ENCODE measurements at places on chromosomes 6 and 20.

GRCh38 chr20:59253325-59253724 lies 47.1 kb upstream of the EDN3 start:
- no peak for DNase-seq

DNA sequence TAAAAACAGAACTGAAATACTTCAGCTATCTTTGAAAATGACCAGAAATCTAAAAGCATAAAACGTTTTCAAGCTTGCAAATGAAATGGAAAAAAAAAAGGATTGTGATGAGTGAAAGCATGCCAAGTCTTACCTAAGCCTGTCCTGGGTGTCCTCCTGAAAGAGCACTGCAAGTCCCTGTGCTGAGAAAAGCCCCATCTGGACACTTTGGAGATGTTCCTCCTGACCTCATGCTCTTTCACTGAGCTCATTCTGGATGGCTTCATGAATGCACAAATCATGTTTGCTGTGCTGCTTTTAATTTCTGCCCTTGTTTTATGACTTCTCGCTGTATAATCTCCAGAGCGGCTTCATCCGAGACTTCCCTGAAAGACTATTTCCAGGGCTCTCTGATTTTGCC lies 136.0 kb downstream of the SOD2 start:
- DNase-seq = no peak

GRCh38 chr6:25330796-25331685 lies 51.9 kb downstream of the CARMIL1 start:
- no peak for DNase-seq

GRCh38 chr6:170017603-170018320 lies 266.3 kb downstream of the ERMARD start:
- DNase-seq = no peak

DNA sequence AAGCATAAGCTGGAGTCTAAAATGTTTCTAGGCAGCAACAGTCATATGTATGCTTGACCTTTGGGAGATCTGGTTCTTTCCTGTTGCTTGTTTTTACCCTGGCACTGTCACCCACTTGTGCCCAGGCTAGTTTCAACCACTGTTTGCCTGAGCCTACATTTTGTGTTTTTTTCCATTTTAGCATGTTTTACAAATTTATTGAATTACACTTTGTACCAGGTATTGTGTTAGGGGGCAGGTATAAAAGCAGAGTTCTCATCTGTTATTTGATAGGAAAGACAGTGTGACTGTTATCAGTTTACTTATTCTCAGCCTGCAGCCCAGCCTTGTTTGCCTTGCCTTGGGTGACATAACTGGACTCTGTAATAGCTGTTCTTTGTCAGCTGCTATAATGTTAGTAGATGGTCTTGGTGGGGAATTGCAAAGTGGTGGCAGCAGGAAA lies 147.0 kb downstream of the CDKAL1 start:
- no peak for DNase-seq

GRCh38 chr6:163152701-163153100 lies 261.8 kb upstream of the QKI start:
- no peak for DNase-seq

DNA sequence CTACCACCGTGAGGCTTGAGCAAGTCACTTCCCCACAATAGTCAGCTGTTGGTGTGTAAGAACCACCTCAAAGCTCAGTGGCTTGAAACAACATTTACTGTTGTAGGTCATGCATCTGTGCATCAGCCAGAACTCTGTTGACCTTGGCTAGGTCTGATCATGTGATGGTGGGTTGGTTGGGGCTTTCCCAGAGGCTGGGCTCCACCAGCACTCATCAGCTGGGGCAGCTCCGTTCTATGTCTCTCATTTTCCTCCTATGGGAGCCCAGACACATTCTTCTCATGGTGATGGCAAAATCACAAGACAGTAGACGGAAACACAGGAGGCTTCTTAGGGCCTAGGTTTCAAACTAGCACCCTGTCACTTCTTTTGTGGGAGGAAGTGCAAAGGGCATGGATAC lies 42.8 kb upstream of the PSMF1 start:
- no peak for DNase-seq

DNA sequence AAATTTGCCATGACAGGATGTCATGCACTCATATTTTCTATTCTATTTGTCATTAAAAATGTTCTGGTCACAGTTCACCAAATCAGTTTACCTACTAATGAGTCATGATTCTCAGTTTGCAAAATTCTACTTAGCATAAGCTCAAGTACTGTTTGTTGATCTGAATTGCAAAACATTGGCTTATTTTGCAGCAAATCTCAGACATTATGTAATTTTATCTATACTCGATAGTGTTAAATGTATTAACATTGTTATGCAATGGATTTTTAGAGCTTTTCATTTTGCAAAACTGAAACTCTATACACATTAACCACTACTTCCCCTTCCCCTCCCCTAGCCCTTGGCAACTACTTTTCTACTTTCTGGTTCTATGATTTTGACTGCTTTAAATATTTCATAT lies 213.8 kb upstream of the ZFP64 start:
- no peak for DNase-seq

DNA sequence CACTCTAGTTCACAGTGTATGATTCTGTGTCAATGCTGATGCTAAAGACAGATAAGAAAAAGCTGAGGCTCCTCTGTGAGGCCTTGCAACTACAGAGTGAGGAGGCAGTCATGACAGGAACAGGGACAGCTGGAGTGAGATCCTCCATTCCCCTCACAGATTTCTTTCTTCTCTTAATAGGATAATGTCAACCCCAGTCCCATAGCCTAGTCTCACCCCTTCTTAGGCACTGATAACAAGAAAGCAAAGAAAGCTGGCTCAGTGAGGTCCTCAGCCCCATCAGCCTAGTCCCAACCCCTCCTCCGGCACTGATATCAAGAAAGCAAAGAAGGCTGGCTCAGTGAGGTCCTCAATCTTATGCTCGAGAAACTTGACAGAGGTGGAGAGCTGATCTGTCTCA lies 2.1 kb upstream of the PTCHD4 start:
- DNase-seq = no peak

DNA sequence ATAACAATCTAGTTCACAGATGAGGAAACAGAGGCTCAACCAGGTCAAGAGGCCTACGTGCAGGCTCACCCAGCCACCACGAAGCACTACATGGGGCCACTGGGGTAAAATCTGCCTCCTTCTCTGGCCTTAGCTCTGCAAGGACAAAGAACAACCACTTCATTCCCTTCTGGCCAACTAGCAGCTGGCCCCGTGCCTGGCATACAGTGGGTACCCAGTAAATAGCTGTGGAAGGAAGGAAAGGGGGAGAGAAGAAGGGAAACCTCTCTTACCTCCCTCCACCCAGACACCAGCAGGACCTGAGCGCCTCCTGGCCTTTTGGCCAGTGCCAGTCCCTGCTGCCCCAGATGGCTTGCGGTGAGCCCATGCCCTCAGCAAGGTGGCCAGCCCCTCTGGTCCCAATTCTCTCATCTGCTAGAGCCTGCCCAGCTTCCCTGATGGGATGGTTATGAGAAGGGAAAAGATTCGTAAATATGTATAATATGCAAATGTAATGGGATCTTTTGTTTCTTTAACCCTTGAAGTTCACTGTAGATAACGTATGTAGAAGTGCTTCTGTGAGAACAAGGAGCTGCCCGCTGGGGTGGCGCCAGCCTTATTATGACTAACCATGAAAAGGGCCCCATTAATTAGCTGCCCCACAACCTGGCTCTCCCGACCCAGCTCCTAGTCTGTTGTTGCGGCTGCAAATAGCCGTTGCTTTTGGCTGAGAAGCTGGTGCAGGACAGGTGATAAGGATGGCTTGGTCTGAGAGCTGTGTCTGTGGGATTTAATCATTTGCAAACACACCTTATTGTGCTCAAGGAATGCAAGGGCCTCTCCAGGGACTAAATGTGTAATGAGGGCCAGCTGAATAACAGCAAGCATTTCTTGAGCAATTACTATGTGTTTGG lies 62.0 kb downstream of the DLGAP4 start:
- no peak for DNase-seq

DNA sequence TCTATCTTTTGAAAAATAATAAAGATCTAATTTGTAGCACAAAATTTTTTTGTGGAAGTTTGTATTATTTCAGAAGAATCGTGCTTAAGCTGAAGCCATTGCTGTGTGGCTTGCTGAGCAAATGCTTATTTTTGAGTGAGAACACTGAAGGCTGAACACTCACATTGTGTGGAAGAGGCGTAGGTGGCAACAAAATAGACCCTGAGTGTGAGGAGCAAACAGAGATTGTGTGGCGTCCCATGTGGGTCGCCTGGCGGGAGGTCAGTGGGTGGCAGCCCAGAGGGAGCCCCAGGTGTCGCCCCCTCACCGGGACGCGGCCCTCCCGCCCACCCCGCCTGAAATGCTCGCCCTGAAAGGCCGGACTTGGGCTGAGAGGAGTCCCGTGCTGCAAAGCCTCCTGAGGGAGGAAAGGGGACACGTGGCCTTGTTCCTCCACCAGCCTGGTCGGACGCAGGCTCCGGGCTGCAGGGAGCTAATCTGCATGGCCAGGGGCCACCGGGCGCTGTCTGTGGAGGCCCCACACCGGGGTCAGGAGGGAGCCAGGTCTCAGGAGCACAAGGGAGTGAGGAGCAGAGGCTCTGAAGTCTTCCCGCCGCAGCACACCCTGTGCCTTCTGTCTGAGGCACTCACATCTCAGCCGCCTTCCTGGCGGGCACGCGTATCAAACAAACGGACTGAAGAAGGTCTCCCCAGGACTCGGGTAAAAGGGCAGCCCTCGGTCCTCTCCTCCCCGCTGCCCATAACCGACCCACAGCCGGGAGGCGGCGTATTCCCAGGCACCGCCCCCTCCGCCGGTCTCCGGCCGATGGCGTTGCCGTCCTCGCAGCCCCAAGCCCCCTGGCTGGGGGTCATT lies 15.9 kb downstream of the DDO start:
- no peak for DNase-seq

- DNase-seq = no peak
Measured at GRCh38 chr6:138572885-138573284, 73.6 kb upstream of the NHSL1 start.

GRCh38 chr6:20211941-20212391 lies 303 bp downstream of the MBOAT1 start:
- no peak for DNase-seq

GRCh38 chr6:95882371-95882770 lies 133.4 kb upstream of the FUT9 start:
- DNase-seq = no peak

DNA sequence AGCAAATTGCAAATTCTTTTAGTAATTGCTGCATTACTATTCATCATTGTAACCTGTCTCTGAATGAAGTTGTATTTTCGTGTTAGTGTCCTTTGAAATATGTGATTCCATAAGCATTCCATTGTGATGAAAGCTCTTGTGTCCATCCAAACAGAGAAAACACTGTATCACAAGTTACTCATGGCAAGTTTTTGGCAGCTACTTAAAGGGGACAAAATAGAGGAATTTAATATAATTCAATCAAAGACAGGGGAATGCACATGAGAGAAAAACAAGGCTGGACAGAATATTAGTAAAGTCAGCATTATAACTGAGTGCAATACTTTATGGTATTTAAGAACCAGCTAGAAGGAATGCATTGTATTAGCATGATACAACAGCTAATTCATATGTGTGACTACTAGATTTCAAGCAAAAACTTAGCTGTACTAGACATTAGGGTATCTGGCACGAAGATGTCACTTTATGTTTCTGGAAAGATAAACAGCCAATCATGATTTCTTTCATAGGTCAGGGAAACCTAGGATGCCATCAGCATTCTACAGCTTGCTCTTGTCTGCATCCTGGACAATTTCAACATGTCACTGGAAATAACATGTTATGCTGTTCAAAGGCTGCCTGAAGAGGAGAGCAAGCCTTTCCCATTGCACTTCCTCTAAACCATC lies 270.6 kb upstream of the MARCKS start:
- DNase-seq = no peak

GRCh38 chr6:108785653-108786052 lies 62.6 kb upstream of the ARMC2 start:
- no peak for DNase-seq

DNA sequence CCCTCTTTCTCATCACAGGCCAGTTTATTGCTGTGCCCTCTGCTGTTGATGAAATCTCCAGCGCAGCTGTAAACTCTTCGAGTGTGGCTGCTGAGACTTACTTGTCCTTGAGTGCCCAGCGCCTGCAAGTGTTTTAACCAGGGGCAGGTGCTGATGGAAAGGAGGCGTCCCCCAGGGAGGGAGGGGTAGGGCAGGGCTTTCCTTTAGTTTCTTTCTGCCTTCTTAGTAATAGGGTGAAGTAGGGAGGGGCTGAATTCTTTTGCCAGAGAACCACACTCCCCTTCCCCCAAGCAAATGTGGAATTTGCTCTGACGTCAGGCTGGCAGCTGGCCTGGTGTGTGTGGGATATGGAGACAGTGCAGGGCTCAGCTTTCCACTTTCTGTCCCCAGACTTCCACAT lies 61.2 kb downstream of the IGF2R start:
- DNase-seq = no peak

DNA sequence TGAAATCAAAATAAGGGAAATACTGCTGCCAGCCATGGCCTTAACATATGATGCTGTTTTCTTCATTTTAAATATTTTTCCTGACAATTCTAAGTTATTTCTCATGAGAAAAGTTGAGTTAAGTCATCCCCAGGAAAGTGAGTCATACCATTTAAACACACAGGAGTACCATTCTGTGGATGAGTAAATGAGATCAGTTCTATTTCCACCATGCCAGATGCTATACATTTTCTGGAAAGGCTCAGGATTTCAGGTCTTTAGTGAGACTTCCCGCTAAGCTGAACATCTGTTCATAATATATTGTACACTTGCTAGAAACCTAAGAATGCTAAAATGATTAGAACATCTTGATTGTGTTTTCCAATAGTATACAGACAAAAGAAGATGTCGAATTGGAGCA lies 256.2 kb upstream of the MANEA start:
- DNase-seq = no peak

- no peak for DNase-seq
Measured at GRCh38 chr20:757506-757905, 10.8 kb downstream of the SLC52A3 start.

DNA sequence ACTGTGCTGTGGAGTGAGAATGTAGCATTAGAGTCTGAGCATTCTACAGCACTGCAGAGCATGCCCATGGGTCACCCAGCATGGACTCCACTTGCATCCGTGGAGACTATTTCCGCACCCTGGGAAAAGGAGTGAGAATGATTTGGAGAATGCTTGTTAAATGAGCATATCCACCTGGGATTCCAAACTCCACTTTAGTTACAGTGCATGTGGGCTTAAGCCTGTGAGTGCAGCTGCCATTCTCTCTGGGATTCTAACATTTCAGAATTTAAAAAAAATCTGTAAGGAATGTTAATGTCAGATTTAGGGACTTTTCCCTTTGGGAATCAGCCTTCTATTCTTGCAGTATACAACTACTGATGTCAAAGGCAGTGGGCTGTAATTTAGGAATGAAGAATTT lies 33.4 kb downstream of the KIF25 start:
- no peak for DNase-seq

Data from NCI-H1436 treated with DMSO at 0.1 percent for 48 hours (cell line).